ENCODE measurements at places on chromosomes 1 and 21.

DNA sequence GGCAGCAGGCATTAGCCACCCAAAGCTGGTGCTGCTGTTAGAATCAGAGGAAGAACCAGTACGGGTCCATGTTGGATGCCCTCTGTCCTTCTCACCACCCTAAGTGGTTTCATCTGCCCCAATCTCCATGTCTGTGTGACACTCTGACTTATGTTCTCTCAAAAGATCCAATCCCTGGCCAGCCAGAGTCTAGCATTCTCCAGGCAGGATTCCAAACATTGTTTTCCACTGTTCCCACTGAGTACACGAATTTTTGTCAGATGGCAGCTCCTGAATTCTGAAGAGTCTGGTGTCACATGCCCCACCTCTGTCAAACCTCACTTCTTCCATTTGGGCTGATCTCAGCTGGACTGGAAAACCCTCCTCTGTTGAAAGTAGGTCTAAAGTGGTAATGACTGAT is 166.0 kb downstream of the DISC1 start:
- no peak for DNase-seq

DNA sequence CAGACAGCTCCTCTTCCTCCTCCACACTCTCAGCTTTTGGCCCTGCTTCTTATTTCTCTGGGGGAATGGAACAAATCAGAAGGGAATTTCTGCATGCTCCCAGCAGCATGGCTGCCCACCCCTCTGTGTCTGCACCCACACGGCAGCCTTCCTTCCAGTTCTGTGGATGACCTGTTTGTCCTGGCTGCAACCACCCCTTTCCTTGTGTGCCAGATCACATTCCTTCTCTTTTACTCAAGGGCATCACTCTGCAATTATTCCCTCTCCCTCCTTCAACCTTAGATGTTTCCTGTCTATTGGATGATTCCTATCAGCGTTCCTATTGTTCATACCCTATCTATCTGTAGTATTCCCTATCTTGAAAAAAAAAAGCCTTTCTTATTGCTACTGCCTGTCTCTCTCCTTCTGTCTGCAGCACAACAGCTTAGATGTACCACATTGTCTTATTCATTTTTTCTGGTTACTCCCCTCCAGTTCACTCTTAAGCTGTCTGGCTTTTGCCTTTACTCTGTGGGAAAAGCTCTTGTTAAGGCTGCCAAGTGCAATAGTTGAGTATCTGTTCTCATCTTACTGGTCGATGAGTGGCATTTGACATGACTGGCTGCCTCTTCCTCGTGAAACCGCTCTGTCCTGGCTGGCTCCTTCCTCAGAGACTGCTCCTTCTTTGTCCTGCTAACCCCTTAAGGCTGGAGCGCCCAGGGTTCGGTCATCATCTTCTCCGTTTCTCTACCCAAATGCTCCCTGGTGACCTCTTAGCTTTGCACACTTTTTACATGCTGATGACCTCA is 351.1 kb downstream of the CAMTA1 start:
- no peak for DNase-seq

GRCh38 chr1:223639331-223639749 is 26.2 kb downstream of the CAPN8 start:
- no peak for DNase-seq

DNA sequence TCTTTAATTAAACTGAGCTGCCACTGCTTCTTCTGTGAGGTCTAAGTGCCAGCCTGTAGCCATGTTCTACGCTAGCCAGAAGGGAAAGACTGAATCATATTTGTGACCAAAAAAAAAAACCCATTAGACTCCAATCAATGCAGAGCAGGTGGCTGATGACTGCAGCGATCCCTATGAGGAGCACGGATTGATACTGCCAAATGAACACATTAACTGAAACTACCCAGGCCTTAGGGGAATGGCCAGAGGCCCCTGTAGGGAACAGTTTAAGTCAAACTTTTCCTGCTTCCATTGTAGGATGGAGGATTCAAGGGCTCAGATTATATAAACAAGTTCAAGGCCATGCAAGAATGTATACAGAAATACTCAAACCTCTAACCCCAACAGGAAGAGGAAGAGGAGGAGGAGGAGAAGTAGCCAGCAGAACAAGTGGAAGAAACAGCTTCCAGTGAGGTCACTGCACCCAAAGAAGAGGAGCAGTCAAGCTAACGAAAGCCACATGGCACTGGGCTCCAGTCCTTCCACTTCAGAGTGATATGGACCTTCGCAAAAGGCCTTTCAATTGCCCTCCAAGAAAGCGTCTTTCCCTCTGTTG is 328.3 kb downstream of the SMYD3 start:
- no peak for DNase-seq

DNA sequence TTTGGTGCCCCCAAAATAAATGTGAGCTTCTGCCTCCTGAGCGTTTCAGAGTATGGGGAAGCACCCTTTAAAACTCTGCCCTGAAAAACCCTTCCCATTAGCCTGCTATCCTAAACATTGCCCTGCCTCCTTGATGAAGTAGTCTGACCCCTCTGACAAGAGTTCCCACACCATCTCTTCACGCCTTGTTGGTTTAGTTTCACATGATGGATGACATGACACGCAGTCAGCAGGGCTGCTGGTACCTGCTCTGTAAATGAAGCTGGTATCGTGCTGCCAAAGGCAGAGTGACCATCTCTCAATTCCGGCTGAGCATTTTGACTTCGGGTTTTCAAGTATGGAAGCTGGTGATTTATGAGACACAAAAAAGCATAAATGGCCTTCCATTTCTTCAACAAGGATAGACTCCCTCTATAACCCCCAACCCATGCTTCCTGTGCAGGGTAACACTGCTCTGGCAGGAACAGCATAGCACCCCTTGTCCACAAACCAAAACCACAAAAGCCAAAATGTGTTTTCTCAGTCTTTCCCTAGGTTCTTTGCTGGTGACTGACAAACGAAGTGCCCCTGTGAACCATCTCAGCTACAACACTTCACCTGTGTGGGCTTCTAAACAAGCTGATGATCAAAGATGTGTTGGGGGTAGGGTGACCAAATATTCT is 444.6 kb downstream of the NUF2 start:
- DNase-seq, result no peak

- no peak for DNase-seq
Measured at GRCh38 chr1:147142886-147143285, 29.4 kb downstream of the PRKAB2 start.

DNA sequence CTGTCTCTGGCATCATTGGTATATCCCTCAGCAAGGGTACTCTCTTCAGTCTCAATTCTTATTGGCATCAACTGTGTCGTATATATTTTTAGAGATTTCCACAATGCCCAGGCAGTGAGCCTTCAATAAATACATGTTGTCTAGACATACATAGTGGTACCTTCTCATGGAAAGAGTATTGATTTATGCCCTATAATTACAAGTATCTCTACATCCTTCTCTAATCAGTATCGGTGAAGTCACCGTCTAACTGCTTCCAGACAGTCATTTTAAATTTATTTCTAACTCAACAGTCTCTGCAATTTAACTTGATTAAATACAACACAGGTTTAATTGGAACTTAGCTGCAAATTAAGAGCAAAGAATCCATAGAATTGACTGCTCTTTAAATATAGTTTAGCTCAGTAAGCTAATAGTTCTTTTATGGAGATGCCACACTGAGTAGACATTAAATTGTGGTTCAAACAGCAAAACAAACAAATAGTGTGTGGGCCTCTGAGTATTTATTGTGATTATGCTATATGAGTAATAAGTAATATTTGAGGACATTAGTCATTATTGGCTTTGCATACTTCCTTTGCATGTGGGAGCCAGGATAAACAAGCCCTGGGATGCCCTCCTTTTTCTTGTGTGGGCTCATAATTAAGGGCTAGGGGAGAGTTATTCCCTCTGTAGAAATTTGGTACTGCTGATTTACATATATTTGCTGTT is 126.9 kb upstream of the DUSP10 start:
- no peak for DNase-seq

All from HCT116 (cell line).